ENCODE measurements at places on chromosomes 3 and 15.
A peak's percentile ranks its signal among the peaks of the same experiment; 100 is the strongest.

GRCh38 chr3:171901615-171902312, 58.6 kb downstream of the TMEM212 start:
- DNase-seq, result no peak

- DNase-seq, result no peak
Measured at GRCh38 chr15:99467853-99468464, 97.8 kb upstream of the MEF2A start.

GRCh38 chr3:178450476-178450875, 85.8 kb upstream of the KCNMB2 start:
- no peak for DNase-seq

- DNase-seq, result no peak
Measured at GRCh38 chr3:128068156-128068620, 16.0 kb downstream of the SEC61A1 start.

- DNase-seq, result no peak
Measured at GRCh38 chr3:120536642-120537041, 59.5 kb upstream of the NDUFB4 start.

DNA sequence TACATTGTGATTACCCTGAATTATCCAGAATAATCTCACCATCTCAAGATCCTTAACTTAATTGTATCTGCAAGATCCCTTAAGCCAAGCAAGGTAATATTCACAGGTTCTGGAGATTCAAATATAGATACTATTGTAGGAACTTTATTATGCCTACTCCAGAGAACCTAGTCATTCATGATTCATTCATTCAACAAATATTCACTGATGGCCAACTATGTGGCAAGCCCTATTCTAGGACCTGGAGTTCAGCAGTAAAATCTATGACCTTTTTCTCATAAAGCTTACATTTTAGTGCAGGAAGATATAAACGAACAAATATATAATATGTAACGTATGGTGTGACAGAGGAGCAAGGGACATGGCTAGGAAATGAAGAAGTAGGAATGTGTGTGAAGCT, 49.6 kb downstream of the ISL2 start:
- no peak for DNase-seq

DNA sequence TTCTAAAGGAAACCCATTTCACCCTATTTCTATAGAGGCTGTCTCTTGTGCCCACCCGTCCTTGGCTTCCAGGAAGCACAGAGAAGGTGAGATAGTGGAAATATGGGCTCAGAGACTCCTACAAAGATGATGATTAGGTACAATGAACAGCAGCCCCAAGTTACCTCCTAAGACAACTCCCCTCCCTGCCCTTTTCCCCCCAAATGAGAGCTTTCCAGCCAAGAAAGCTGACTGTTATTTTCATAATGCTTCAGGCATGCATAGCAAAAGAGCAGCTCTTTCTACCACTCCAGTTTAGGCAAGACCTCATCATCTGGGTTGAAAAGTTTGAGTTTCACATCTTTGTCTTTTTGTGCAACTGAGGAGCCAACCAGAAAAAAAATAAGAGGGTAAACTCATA, 248.8 kb upstream of the ADAMTS9 start:
- DNase-seq, result no peak

GRCh38 chr15:73344056-73344455, 24.7 kb downstream of the HCN4 start:
- no peak for DNase-seq

GRCh38 chr3:113117511-113118234, 93.7 kb upstream of the BOC start:
- DNase-seq, result no peak

DNA sequence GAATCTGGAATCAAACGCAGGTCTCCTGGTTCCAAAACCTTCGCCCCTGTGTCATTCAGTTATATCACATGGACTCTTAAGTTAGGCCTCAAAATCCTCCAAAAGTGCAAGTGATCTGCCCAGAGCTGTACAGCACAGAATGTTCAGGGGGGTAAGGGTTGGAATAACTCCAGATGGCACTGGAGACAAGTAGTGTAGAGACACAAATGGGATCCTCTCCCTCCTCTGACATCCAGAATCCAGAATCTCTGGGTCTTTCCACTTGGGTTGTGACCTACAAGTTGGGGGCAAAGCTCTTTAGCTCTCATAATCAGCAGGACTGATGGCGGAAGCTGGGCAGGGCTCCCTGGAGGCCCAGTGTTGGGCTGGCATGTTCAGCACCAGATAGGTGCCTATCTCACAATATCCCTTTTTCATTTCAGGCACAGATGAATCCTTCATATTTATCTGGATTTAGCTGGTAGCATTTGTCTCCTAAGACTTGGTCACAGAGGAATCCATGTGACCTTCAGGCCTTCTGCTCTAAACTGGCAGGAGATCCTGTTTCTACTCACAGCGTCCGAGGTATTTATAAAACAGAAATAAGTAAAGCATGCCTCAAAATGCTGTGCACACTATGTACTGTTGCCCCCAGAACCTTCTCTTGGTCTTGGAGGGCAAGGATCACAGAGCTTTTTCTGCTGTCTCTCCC, 15.4 kb downstream of the ABHD2 start:
- no peak for DNase-seq

DNA sequence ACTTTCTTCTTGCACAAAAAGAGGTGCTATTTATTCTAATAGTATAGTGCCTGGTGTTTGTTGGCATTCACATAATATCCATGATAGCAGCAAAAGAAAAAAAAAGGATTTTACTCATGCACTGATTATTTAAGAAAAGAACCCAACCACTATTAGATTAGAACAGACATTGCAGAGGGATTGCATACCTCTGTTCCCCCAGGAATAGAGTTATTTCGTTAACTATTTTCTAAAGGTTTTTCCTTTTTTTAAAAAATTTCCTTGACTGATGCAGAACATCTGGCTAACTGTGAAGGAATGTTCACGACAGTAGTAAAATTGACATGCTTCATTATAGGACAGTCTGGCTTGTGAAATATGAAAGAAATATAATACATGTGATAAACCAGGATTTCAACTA, 136.6 kb upstream of the PTX3 start:
- DNase-seq, result no peak

- no peak for DNase-seq
Measured at GRCh38 chr3:10510086-10510742, 4.8 kb upstream of the ATP2B2 start.

GRCh38 chr3:131224886-131225550, 156.6 kb upstream of the NUDT16 start:
- DNase-seq, result no peak

- DNase-seq, result no peak
Measured at GRCh38 chr3:161576714-161577510, 80.3 kb downstream of the OTOL1 start.

GRCh38 chr3:169836078-169836941, 23.6 kb upstream of the LRRC34 start:
- no peak for DNase-seq

- no peak for DNase-seq
Measured at GRCh38 chr3:68878322-68878721, 54.0 kb downstream of the TAFA4 start.

GRCh38 chr3:111173906-111174305, 102.3 kb downstream of the NECTIN3 start:
- no peak for DNase-seq

DNA sequence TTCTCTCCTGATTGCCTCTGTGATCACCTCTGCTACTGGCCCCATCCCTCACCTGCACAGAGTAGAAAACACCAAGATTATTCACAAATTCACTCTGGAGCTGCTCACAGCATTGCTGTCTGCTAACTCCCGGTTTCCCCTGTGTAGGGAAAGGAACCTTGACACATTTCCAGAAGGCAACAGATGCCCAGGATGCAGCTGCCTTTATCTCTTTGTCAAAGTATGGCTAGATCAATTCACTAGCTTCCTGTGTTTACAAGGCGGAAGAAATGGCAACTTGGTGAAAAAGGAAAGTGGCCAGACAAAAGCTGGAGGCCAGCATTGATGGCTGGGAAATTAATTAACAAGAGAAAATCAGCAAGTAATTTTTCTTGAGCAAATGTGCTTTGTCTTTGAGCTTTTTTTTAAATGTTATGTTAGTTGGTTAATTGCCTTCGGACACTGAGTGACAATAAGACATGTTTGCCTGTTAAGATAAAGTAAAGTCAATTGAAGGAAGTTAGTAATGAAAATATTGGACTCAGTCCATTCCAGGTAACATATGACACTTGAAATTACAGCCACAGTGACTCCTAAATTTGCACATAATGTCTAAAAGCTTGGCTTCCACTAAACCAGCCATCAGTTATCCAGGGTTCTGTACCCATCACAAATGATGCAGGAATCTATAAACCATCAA, 394.6 kb upstream of the IL12A start:
- DNase-seq, result no peak

- no peak for DNase-seq
Measured at GRCh38 chr15:83320844-83321243, 36.4 kb upstream of the BNC1 start.

GRCh38 chr3:166013073-166013679, 176.0 kb upstream of the BCHE start:
- DNase-seq, result no peak

DNA sequence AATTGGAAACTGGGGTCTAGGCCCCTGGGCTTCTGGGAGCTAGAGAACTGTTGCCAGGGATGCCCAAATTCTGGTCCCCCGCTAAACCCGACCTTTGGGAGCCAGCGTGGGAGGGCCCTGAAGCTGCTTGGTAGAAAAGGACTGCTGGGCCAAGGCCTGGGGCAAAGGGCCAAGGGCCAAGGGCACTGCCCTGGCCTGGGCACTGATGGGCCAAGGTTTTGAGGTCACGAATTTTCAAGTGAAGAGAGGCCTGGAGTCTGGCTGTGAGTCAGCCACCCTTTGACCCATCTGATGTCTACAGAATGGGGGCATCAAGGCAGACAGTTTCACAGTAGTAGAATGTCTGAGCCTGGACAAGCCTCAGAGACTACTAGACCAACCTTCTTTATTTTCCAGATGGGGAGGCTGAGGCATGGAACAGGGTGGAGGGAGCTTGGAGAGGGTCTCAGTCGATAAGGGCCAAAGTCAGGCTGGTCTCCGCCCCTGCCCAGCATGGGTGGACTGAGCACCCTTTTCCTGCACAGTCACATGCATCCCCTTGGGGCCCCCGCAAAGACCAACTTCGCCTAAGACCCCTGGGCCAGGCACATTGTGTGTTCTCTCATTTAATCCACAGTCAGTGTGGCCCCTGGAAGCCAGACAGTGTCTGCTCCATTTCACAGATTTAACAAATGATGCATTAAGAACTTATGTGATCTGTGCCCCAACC, 66.3 kb downstream of the ATP2B2 start:
- DNase-seq, result no peak

- no peak for DNase-seq
Measured at GRCh38 chr3:100001526-100002270, 112.6 kb downstream of the FILIP1L start.

GRCh38 chr3:132062535-132062934, 27.7 kb upstream of the CPNE4 start:
- no peak for DNase-seq

GRCh38 chr3:124032881-124033359, 41.0 kb upstream of the ROPN1 start:
- DNase-seq, result peak; percentile 73

- DNase-seq, result no peak
Measured at GRCh38 chr15:100536733-100537132, 8.0 kb upstream of the CERS3 start.

- DNase-seq, result no peak
Measured at GRCh38 chr15:56248311-56248992, 4.8 kb upstream of the RFX7 start.

GRCh38 chr3:122100591-122101463, 45.7 kb downstream of the CD86 start:
- DNase-seq, result no peak

GRCh38 chr3:177538750-177539730, 341.8 kb upstream of the TBL1XR1 start:
- no peak for DNase-seq

DNA sequence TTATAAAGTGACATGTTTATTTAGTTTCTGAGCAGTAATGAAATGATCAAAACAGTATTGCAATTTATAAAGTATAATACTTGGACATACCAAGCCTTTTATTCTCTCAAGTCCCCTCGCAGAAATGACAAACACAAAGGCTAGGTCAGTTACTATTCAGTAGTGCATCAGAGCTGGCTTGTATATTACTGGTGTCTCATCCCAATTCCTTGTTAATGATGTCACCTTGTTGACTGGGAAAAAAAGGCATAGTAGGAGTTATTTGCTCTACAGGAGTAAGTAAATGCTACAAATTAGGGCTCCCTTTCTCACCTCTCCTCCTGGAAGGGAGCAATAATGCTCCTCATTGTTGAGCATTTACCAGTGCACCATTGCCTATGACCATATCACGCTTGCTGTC, 317.6 kb downstream of the CHL1 start:
- no peak for DNase-seq

DNA sequence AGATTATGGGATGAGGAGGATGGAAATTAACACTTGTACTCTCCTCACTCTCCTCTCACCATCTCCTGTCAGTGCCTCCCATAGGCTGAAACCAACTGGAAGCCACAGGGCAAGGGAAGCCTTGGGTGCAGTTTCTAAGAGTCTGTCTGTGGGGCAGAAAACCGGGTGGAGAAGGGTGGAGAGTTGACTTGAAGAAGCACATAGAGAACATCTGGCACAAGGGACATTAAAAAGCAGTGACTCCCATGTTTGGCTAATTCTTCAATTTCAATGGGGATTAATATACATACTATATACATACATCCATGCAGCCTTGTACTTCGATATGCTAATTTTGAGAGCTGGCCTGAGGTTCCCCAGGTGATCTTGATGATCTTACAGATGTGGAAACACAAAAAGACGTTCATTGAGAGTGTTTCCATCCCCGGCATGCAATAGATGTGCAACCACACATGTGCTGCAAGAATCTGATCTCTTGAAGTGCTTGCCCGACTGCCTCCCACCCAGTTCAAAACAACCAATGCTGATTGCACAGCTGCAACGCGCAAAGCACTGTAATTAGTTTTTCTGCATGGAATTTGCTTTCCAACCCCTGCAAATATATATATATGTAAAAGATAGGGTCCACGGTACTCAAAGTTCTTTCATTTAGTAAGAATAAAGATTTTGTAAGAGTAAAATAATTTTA, 121.9 kb upstream of the TMC3 start:
- no peak for DNase-seq

GRCh38 chr3:126676919-126677705, 22.2 kb upstream of the TXNRD3 start:
- DNase-seq, result no peak

- DNase-seq, result no peak
Measured at GRCh38 chr3:16508591-16508995, 4.9 kb downstream of the RFTN1 start.

DNA sequence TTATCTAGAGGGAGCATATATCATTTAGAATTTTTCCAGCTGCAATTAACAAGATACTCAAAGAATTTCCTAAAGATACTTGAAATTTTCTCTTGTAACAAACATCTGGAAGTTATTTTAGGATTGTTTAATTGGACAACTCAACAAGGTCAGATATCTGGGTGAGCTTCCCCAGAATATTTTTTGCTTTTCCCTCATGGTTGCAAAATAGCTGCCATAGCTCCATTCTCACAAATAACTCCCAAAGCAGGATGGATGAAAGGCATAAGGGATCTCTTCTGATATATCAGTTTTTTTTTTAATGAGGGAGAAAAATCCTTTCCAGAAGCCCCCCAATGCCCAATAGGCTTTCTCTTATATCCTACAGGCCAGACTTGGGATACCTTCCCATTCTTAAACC, 56.6 kb upstream of the SLC25A26 start:
- no peak for DNase-seq
